ENCODE measurements at places on chromosomes 2 and 18.

- no peak for DNase-seq
These were observed 179.9 kb upstream of the FN1 start for GRCh38 chr2:215615803-215616174.

GRCh38 chr18:61448316-61448715, 115.1 kb downstream of the CDH20 start:
- no peak for DNase-seq

- DNase-seq, result no peak
These were observed 11.7 kb upstream of the NAPG start for GRCh38 chr18:10514082-10514481.

- DNase-seq, result no peak
These were observed 484.0 kb upstream of the MAP2 start for GRCh38 chr2:208939852-208940251.

DNA sequence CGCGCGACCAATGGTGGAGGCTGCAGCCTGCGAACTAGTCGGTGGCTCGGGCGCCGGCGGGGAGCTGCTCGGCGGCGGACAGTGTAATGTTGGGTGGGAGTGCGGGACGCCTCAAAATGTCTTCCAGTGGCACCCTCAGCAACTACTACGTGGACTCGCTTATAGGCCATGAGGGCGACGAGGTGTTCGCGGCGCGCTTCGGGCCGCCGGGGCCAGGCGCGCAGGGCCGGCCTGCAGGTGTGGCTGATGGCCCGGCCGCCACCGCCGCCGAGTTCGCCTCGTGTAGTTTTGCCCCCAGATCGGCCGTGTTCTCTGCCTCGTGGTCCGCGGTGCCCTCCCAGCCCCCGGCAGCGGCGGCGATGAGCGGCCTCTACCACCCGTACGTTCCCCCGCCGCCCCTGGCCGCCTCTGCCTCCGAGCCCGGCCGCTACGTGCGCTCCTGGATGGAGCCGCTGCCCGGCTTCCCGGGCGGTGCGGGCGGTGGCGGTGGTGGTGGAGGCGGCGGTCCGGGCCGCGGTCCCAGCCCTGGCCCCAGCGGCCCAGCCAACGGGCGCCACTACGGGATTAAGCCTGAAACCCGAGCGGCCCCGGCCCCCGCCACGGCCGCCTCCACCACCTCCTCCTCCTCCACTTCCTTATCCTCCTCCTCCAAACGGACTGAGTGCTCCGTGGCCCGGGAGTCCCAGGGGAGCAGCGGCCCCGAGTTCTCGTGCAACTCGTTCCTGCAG, at the start of gene HOXD9:
Gene HOXD9, plus strand, starts transcription at position 37 of the 728 bp plus-strand sequence. Its CDS starts 50 bp downstream, at position 87.
- no peak for DNase-seq

DNA sequence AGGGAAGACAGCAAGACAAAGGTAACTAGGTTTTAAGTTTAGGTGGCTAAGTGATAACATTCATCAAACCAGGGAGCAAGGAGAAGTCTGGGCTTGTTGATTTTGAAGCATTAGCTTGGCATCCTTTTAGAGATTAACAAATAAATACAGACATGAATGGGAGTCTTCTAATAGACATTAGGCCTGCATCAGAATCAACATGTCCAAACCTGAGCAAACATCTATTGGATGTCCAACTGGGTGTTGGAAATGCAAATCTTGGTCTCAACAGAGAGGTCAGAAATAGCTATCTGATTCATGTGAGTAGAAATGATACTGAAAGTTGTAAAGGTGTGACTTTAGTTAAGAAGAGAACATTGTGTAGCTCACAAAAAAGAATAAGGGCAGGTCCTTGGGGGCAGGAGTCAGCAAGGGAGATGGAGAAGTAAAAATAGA, 85.5 kb upstream of the RND3 start:
- no peak for DNase-seq

- DNase-seq, result no peak
These were observed 17.1 kb downstream of the CCDC68 start for GRCh38 chr18:54942144-54942543.

DNA sequence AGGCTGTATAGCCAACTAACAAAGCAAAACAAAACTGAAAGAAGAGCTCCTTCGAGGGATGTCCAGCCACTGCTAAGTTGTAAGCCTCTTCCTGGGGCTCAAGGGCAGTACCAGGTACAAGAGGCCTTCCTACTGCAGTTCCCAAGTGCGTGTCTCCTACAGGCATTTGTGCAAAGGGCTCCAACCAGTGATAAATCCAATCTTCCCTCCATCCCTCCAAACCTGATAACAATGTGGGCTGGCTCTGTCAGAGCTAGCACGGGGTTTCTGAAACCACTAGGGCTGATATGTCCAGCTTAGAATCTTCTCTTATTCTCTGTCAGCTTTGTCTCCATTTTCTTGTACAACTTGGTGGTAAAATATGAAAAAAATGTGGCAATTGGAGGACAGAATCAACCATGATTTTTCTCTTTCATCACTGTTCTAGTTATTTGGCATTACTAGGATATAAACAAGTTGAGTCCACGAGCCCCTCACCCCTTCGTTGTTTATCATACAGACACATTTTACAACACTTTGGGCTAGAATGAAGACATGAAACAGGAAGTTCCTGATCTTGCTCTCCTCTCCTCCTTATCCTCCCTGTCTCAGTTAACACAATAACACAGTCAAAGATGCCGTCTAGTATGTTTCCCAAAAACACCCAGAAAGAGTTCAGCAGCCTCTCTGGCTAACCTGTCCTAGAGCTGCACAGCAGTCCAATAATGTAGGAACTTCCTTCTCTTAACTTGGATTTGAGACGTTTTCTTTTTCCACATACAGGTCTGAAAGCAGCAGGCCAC, 35.4 kb upstream of the WIPF1 start:
- no peak for DNase-seq

- no peak for DNase-seq
These were observed 10.8 kb downstream of the ECEL1 start for GRCh38 chr2:232476791-232477190.

GRCh38 chr2:122003196-122003940, 247.9 kb downstream of the TSN start:
- DNase-seq, result no peak

DNA sequence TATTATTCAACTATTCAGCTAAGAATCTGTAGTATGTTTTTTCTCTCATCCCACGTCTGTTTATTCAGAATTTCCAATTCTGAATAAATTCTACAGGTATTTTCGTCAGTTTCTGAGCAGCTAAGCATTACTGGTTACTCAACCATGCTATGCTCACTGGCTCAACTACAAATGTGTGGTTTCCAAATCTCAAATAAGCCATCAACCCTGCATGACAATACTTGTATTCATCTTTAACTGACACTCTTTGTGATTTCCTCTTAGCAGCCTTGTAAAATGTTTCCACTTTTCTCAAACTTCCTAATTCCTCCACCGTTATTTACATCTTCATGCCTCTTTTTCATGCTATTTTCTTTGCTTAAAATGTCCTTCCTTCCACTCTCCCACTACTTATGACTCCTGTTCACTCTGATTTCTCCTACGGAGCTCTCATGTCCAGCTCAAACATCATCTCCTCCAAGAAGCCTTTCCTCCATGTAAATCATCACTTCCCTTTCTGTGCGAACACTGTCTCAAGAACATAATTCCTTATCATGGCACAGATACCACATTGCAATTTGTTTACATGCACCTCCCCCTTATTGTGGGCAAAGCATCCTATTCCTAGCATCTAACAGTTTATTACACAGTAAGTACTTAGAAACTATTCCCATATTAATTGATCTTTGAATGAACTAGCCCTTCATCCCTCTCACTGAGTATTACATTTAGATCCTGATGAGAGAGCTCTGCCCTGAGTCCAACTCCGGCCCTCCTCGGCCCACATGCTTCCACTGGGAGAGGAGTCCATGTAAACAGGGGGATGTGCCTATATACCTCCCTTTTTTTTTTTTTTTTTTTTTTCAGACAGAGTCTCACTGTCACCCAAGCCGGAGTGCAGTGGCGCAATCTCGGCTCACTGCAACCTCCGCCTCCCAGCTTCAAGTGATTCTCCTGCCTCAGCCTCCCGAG, 10.5 kb downstream of the CCDC88A start:
- no peak for DNase-seq

GRCh38 chr2:133346654-133347053, 221.6 kb downstream of the NCKAP5 start:
- no peak for DNase-seq

- no peak for DNase-seq
These were observed 352.4 kb downstream of the XIRP2 start for GRCh38 chr2:167240671-167241070.

- DNase-seq, result no peak
These were observed 71.1 kb downstream of the DSC3 start for GRCh38 chr18:30971338-30971956.

- no peak for DNase-seq
These were observed 533.8 kb downstream of the FBXO15 start for GRCh38 chr18:73613706-73614340.

DNA sequence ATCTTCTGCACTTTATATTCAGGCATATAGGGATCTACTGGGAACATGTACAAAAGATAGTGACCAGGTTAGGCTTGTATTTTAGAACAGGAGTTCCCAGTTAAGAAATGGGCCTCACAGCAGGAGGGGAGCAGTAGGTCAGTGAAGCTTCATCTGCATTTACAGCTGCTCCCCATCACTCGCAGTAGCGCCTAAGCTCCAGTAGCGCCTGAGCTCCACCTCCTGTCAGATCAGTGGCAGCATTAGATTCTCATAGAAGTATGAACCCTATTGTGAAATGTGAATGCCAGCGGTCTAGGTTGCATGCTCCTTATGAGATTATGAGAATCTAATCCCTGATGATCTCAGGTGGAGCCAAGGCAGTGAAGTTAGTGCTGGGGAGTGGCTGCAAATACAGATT, 224.4 kb upstream of the CYRIA start:
- no peak for DNase-seq

DNA sequence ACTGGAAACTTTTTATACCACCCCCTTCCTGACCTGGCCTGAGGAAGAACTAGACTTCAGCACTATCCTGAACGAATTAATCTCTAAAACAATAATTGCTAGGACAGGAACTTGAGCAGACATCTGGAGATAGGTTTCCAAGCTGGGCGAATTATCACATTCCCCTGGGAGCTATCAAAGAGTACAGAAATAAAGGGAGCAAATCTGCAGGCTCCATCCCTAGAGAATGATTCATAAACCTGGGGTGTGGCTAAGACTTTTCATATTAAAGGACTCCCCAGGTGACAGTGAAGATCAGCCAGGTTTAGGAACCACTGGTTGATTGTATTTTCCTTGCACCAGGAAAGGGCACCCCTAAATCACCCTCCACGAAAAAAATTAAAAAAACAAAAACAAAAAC, 105.6 kb upstream of the NOL4 start:
- no peak for DNase-seq

DNA sequence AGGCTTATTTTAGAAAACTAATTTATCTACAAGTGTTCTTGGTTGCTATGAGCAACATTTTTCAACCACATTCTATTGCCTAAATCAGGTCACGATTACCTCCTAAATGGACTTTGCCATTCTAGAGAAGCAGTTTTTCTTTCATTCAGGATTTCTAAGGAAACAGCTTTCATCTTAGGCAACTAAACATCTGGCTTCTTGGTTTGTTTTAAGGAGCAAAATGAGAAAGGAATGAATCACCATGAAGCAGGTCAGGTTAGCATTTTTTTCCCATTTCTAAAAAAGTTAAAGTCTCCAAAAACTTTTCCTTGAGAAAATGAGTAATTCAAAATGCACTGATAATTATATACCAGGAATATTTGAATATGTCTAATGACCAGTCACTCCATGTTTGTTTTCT, 114.8 kb downstream of the GAREM1 start:
- DNase-seq, result no peak

DNA sequence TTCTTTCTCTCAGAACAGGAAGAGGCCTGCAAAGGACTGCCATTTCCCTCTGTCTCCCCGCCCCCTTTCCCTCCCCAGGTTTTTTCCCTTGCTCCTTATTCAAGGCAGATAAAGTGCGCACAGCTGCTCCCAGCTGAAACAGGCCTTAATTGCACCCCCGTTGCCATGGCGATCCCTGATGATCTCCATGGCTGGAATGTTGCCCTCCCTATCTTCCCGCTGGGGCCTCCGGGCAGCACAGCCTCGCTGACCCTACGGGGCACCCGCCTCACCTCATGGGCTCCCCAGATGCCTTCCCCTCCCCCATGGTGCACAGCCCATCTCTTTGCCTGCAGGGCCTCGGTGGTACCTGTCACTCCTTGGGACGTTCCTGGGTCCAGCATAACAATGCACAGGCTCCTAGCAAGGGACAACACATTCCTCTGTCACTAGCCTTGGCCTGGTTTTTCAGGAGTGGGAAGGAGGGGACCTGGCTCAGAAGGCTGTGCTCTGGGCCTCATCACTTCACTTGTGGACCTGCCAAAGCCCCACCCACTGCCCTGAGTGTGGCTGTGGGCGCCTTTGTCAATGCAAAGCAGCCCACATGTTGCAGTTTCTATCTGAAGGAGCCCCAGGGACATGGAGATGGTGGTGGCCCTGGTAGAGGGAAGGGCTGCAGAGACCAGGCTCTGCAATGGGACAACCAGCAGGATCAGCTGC, 115.0 kb downstream of the CELF4 start:
- DNase-seq, result no peak

DNA sequence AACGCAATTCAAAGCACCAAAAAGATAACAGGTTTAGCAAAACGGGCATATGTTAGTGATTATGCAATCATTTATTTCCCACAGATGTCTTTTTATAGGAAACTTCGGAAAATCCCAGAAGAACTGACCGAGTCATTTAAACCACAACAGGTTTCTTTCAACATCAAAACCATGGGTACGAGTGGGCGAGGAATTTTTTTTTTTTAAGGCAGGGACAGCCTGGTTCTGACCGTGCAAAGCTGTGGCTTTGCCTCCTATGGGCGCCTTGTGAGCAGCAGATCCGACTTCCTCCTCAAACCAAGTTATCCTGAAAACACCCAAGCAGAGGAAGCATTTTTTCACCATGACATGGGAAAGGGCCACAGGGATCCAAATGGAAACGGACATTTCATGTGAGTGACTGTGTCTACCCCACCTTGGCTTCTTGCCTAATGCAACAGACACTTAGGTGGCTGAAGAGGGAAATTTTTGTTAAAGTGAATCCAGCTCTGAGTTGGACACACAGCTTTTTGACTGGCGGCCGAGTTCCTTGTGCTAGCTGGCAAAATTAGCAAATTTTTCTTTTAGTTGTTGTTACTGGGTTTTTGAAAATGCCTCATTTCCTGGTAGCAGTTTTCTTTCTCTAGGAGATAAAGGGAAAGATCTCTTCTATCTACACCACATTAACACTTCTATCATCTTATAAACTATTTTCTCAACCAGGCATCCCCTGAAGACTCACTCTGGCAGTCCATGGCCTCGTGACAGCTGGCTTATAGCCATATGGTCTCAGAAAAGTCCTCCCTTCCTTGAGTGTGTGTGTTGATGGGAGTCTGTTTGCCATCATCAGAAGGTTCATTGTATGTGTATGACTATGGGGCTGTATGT, 487.4 kb upstream of the ZEB2 start:
- no peak for DNase-seq

DNA sequence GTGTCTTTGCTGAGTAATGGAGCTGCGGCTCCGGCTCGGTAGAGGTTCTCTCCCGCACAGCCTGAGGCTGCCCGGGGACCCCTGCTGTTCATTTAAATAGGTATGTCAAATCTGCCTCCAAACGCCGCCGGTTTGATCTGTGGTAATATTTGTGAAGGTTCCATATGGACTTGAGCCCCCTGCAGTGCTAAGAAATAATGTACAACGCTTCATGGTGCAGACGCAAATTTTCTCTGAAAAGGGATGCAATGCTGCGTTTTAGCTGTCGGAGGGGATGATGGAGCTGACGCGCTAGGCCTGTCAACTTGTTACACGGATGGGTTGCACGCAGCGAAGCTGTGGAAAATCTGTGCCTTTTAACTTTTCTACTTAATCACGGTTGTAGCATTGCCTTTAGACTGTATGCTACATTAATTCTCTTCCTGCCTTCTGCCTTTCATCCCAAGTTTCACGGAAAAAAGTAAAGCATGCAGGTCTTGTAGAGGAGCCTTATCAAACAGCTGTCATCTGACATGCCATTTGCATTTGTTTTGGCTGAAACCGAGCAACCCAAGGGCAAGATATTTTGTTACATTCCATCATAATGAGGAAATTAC, 43.2 kb downstream of the MRPS9 start:
- no peak for DNase-seq
